Left ventricle myocardium inferior (tissue), 1 donor: ENCODE measurements at places on chromosomes 11 and 22. TPM values are rescaled to one million over a fixed set of nuclear protein-coding genes. Genes with fewer than 3 reads are reported as not detected.

DNA sequence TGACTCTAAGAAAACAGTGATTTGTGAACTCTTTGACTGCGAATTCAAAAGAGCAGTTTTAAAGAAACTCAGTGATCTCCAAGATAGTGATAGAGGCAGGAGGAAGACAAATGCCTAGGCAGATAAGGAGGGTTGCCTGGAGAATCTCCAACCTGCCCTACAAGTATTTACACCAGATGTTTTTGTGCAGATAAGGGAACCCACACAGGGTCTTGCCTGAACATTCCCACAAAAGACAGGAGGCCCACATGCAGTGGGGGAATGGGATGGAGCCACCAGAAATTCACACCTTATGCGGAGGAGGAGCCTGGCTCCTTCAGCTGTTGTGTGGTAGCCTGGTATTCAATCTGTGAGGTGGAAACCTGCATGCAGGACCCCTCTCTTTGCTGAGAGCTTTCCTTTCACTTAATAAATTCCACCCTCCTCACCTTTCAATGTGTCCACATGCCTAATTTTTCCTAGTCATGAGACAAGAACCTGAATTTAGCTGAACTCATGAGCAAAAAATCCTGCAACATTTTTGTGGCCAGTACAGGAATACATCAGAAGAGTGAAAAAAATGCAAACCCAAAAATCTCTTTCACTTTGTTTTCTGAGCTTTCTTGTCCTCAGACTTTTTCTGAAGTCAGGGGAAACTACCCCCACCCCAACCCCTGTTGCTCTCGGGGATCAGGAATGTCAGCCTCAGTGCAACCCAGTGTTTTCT lies 8.1 kb upstream of the GLYAT start:
- no peak overlapping the region for H3K27ac ChIP-seq
- H3K4me1 ChIP-seq, result no peaks in the 10 kb centered on the region
- no peak overlapping the region for H3K4me3 ChIP-seq

Gene ACAD8
- total RNA-seq, result 40.7 TPM

GRCh38 chr22:32414191-32414590 lies 2.1 kb upstream of the RTCB start:
- H3K36me3 ChIP-seq, result no peaks in the 10 kb centered on the region
- no peak overlapping the region for H3K4me3 ChIP-seq
- H3K4me1 ChIP-seq, result peaks cover 37% of the 10 kb centered on the region
- H3K27ac ChIP-seq, result no peak overlapping the region
- DNase-seq, result no peak

Gene E2F8
- total RNA-seq, result 3.6 TPM

GRCh38 chr11:134592391-134592990 lies 180.4 kb upstream of the B3GAT1 start:
- H3K36me3 ChIP-seq, result no peaks in the 10 kb centered on the region
- no peaks in the 10 kb centered on the region for H3K4me1 ChIP-seq
- no peak overlapping the region for H3K4me3 ChIP-seq
- no peak for DNase-seq
- peaks cover 76% of the 10 kb centered on the region for H3K27me3 ChIP-seq

GRCh38 chr11:15685306-15685705 lies 570.6 kb downstream of the INSC start:
- H3K4me1 ChIP-seq, result peaks cover 17% of the 10 kb centered on the region
- no peak overlapping the region for H3K4me3 ChIP-seq
- no peaks in the 10 kb centered on the region for H3K27me3 ChIP-seq
- no peak for DNase-seq

Gene BARX2
- not detected for total RNA-seq

GRCh38 chr11:19727246-19727645 lies 14.6 kb downstream of the NAV2 start:
- no peaks in the 10 kb centered on the region for H3K27me3 ChIP-seq
- H3K36me3 ChIP-seq, result no peaks in the 10 kb centered on the region
- no peak overlapping the region for H3K27ac ChIP-seq
- no peak for DNase-seq

GRCh38 chr22:36399472-36399778 lies 11.7 kb upstream of the MYH9 start:
- H3K4me3 ChIP-seq, result no peak overlapping the region
- no peaks in the 10 kb centered on the region for H3K36me3 ChIP-seq
- peaks cover 26% of the 10 kb centered on the region for H3K4me1 ChIP-seq
- DNase-seq, result no peak

- no peaks in the 10 kb centered on the region for H3K4me1 ChIP-seq
- DNase-seq, result no peak
- H3K36me3 ChIP-seq, result no peaks in the 10 kb centered on the region
- peaks cover 33% of the 10 kb centered on the region for H3K27me3 ChIP-seq
- H3K4me3 ChIP-seq, result no peak overlapping the region
- H3K27ac ChIP-seq, result no peak overlapping the region
Observed at GRCh38 chr11:33889821-33890378, 2.0 kb downstream of the LMO2 start.

Gene HTR3B
- total RNA-seq, result not detected

Gene C22orf23
- 0.82 TPM for total RNA-seq

DNA sequence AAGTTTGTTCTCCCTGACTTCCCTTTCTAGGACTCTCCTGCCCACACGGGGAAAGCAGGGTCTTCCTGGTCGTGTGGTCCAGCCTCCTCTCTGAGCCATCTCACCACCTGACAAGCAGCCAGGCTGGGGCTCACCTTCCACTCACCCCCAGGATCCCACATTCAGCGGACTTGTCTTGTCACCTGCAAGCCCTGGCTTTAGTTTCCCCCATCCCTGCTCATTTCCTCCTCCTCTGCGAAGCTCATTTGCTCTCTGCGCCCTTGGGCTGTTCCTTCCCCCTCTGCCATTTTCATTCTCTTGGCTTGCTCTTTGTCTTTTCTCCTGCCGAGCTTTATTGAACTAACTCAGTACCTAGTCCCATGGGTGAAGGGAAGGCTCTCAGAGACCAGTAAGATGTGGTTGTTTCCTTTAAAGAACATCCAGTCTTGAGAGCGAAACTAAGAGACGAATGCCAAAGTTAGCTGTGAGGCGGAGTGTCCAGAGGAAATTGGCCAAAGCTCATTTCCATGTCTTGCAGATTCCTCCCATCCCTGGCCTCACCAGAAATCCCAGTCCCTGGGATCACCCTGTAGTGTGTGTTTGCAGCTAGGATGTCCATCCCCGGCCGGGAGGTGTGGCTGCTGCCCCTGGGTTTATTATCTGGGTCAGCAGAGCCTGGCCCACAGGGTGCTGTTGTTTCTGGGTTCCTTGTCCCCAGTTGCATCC lies 2.0 kb downstream of the ST14 start:
- H3K27ac ChIP-seq, result no peak overlapping the region
- H3K4me1 ChIP-seq, result peaks cover 35% of the 10 kb centered on the region
- H3K27me3 ChIP-seq, result peaks cover 62% of the 10 kb centered on the region
- DNase-seq, result no peak
- H3K36me3 ChIP-seq, result no peaks in the 10 kb centered on the region
- no peak overlapping the region for H3K4me3 ChIP-seq

- H3K36me3 ChIP-seq, result no peaks in the 10 kb centered on the region
- H3K4me1 ChIP-seq, result no peaks in the 10 kb centered on the region
- DNase-seq, result no peak
- no peaks in the 10 kb centered on the region for H3K27me3 ChIP-seq
- no peak overlapping the region for H3K27ac ChIP-seq
Observed at GRCh38 chr11:80155412-80156017, 714.7 kb upstream of the TENM4 start.

- H3K27me3 ChIP-seq, result peaks cover 24% of the 10 kb centered on the region
- H3K36me3 ChIP-seq, result no peaks in the 10 kb centered on the region
- peaks cover 24% of the 10 kb centered on the region for H3K4me1 ChIP-seq
- H3K27ac ChIP-seq, result no peak overlapping the region
- DNase-seq, result no peak
Observed at GRCh38 chr11:45609902-45610301, 55.5 kb downstream of the CHST1 start.

Gene SLC1A2
- 8.4 TPM for total RNA-seq

GRCh38 chr11:75241906-75242644 lies 1.5 kb downstream of the TPBGL start:
- H3K27ac ChIP-seq, result no peak overlapping the region
- peak overlapping the region; percentile 61 for H3K4me3 ChIP-seq
- peaks cover 19% of the 10 kb centered on the region for H3K4me1 ChIP-seq

- peak overlapping the region; percentile 49 for H3K27ac ChIP-seq
- H3K36me3 ChIP-seq, result no peaks in the 10 kb centered on the region
- H3K4me1 ChIP-seq, result peaks cover 14% of the 10 kb centered on the region
Observed at GRCh38 chr11:95512682-95513081, 276.9 kb downstream of the FAM76B start.

Gene PTPN5
- total RNA-seq, result 0.47 TPM

Gene OR52A1
- total RNA-seq, result not detected

DNA sequence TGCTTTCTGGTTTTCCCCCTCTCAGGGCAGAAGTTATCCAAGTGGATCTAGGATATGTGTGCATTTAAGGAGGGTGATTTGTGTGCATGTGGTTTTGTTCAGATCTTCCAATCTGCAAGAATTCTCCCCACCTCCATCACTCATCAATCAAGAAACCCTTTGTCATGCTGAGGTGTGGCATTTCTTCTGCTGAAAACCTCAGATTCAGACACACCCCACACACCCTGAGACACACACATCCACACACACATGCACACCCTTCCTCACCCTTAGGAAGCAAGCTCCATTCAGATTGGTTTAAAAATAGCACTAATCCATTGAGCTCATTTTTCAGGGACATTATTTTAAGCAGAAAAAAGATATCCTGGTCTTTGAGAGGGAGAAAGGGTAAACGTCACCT lies 106.1 kb upstream of the HSD17B12 start:
- H3K27me3 ChIP-seq, result peaks cover 98% of the 10 kb centered on the region
- H3K27ac ChIP-seq, result peak overlapping the region; percentile 39
- DNase-seq, result no peak
- H3K4me3 ChIP-seq, result peak overlapping the region; percentile 67
- H3K4me1 ChIP-seq, result peaks cover 55% of the 10 kb centered on the region

GRCh38 chr11:75201771-75202170 lies 38.8 kb upstream of the TPBGL start:
- H3K4me3 ChIP-seq, result no peak overlapping the region
- H3K36me3 ChIP-seq, result no peaks in the 10 kb centered on the region
- H3K27ac ChIP-seq, result no peak overlapping the region
- H3K27me3 ChIP-seq, result peaks cover 9% of the 10 kb centered on the region

- no peaks in the 10 kb centered on the region for H3K36me3 ChIP-seq
- no peaks in the 10 kb centered on the region for H3K27me3 ChIP-seq
- peaks cover 56% of the 10 kb centered on the region for H3K4me1 ChIP-seq
- no peak for DNase-seq
Observed at GRCh38 chr11:27460158-27460978, 12.2 kb downstream of the LGR4 start.
